NCI-H1092 (cell line): ENCODE measurements at places on chromosomes 11 and 22.

DNA sequence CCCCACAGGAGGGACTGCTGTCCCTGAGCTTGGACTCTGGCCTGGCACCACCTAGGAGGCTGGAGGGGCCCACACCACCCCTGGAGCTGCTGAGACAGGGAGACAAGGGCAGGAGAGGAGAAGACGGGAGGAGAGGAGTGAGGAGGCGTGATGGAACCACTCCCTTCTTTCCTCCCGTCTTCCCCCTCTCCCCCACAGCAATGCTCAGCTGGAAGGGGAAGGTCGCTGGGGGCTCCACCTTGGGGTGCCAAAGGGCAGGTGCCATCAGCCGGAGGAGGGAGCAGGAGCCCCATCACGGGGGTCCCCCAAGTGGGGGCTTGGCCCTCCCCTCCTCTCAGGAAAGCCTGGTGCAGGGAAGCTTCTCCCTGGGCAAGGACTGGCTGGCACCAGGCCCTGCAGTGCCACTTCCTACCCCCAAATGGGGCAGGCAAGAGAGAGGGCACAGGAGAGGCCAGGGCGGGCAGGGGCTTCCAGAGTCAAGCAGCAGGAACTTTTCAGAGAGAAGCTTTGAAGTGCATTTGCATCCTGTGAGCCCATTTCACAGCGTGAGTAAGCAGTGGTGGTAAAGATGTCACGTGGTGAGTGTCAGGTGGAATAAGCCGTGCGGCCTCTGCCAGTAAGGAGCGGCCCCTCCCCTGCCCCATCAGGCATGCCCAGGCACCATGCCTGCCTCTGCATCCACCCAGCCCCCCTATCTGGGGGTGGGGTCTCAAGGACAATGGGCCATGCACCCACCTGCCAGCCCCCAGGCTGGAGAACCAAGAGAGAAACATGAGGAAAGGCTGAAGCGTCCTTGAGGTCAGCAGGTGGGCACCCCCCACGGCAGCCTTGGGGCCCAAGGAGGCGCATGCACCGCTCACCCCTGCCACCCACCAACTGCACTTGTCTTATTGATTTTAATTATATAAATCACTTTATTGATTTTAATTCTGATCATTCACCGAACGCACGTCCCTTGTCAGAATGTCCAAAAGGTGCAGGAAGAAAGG is 4.9 kb downstream of the IGF2 start:
- DNase-seq, result no peak

DNA sequence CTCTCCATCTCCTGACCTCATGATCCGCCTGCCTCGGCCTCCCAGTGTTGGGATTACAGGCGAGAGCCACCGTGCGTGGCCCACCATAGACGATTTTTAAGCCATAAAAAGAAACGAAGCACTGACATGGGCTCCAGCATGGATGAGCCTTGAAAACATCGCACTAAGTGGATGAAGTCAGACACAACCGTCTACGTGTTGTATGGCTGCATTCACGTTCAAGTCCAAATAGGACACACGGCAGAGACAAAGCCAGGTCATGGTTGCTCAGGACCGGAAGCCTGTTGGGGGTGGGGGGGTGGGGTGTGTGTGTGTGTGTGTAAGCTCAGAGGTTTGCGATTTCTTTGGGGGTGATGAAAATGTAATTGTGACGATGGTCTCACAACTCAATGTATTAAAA is 10.0 kb downstream of the RRP7A start:
- DNase-seq, result no peak

DNA sequence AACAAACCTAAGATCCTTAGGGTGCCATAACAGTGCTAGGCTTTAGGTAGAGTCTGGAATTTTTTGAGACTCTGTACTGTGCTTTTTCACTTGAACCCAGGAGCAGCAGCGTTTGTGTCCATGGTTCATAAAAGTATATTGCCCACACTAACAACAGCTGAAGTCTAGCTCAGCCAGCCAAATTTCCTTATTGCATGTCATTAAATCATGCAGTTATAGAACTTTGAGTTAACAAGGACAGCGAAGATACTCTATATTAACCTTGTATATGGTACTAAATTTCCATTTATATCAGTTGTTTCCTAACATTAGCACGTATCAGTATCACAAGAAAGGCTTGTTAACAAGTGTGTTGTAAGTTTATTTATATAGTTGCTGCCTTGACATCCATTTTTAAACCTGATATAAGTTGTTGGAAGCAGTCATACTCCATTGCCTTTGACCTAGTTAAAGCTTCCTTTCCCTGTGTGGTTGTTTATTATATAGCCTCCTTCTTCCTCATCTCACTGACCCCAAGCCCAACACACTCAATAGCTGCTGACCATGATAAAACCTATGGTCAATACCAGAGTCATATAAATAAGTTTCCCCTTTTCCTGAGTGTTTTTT is 46.7 kb downstream of the NXPE2 start:
- DNase-seq, result no peak

- DNase-seq, result no peak
These were observed 38.4 kb downstream of the AMBRA1 start for GRCh38 chr11:46555267-46556054.

DNA sequence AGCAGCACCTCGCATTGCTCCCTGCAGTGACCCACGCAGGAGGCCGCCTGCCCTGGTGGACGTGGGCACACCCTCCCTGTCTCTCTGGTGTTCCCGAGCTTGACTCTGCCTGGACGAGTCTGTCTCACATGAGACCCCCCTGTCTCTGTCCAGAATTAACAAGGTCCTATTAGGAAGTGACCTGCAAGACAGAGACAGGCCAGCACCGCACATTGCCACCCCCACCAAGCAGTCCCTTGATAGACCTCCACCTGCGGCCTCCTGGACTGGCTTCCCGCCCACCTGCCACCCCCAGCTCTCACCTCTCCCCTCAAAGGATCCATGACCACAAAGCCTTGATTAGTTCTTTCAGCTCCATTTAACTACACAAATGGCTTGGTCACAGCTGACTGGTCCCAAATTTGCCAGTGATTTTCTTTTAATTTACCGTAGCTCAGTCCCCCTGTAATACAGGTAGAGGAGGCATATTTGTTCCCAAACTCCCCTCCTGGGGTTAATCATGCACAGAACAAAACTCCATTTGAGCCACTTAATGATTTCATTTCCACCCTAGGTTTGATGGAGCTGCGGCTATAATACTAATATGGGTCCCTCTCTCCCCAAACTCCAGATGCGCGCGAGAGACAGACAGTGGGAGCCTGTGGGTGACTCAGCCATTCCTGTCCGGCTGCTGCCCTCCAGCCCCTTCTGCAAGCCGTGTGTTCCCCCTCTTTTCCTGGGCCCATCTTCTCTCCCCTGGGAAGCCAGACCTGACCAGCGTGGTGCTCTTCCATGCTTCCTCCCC is 11.2 kb downstream of the SPATA19 start:
- no peak for DNase-seq

DNA sequence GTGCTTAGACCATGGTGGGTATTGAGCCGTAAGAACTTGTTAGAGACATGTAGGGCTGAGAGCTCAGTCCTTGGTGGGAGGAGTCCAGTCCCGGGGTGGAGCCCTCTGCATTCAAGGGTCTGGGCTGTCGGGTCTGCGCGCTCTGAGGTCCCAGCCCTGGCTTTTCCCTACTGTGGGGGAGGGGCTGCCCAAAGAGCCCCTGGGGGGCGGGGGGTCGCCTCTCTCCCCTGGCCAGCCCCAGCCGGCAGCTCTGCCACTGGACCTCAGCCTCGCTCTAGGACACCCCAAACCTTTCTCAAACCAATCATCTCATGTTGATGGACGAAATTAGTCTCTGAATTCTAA is 1006.4 kb downstream of the BRD1 start:
- no peak for DNase-seq
